ENCODE measurements at places on chromosomes 16 and 17. TPM values are rescaled to one million over a fixed set of nuclear protein-coding genes. Genes with fewer than 3 reads are reported as not detected.

DNA sequence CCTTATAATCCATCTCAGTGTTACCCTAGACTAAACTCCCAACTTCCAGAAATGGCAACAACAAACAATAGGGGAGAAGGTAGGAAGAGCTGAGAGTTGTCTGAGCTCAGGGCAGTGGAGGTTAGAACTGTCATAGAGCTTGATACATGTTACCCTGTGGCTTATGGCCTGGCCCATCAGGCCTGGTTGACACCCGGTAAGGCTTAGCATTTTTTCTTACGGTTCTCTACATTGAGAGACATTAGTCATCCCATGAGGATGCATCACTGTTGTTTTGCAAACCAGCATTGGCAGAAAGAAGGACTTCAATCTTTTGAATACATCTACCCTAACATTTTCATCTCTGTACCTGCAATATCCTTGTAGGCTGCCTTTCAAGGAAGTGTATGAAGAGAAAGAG, 226.6 kb downstream of the PHKB start:
- DNase-seq = no peak

GRCh38 chr16:51137097-51137496, 14.0 kb downstream of the SALL1 start:
- no peak for DNase-seq

- DNase-seq = no peak
Measured at GRCh38 chr16:23826528-23827045, 9.2 kb upstream of the PRKCB start.

DNA sequence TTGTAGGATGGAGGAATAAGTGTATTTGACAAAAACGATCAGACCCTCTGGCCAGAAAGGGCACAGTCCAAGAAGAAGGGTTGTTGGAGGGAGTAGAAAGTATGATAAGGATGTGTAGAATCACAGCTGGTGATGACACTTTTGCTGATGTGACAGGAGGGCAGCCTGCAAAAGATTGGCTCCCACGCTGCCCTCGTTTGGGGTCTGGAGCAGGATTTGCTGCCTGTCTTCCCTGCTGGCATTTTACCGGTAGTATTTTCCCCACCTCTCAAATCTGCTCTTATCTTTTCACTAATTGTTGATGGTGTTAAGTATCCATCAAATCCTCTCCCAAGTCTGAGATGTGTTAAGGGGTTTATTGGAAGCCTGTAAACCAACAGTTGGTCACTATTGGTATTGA, 208.8 kb downstream of the CCDC182 start:
- no peak for DNase-seq

DNA sequence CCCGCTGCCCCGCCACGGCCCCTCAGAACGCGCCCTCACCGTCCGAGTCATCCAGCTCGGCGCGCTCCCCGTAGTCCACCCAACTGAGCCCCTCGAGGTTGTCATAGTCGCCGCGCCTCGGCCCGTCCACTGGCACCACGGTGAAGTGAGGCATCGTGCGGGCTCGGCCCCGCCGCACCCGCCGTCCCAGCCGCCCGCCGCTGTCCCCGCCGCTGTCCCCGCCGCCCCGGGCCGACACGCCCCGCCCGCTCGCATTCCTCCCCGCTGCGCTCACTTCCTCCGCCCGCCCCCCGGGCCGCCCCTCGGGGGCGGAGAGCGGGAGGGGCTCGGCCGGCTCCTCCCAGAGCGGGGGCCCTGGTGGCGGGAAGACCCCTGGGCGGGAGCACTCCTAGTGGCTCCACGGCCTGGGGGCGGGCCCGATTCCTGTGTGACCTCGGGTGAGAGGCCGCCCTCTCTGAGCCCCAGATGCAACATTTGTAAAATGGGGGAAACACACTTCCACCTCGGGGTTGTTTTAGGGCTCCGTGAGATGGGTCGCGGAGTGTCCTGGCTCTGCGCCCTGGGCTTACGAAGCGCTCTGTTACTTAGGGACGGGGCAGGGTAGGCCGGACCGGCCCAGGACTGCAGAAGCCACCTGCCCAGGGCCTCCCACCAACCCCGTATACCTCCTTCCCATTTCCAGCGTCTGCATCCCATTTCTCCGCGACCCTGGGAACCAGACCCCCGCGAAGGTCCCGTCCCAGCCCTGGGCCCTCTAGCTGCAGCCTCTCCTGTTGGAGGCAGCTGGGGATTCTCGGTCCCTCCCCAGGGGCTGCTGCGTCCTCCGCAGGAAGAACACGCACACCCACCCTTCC, at the start of gene SLC12A4:
Gene SLC12A4 (minus strand): TSS at position 238 of the 854 bp plus-strand sequence. CDS start 84 bp downstream, at position 154.
- DNase-seq = peak; percentile 99

DNA sequence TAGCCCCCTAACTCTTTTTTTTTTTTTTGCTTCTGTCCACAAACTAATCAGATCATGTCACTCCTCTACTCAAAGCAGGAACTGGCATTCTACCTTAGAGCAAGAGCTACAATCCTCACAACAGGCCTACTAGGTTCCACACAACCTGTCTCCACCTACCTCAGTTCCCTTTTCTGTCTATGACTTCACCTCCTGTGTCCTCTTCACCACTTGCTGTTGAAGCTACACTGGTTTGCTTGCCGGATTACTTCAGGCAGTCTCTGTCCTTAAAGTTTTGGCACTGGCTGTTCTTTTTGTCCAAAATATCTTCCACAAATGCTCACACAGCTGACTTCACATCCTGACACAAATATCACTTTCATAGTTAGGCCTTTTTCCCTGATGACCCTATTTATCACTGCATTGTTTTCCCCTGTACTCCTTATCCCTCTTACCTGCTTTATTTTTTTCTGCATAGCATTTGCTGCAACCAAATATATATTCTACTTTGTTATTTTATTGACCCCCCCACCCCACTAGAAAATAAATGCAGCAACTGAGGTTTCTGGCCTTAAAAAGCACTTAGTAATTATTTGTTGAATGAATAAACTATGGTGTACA, 72.0 kb downstream of the KANSL1 start:
- DNase-seq = no peak

DNA sequence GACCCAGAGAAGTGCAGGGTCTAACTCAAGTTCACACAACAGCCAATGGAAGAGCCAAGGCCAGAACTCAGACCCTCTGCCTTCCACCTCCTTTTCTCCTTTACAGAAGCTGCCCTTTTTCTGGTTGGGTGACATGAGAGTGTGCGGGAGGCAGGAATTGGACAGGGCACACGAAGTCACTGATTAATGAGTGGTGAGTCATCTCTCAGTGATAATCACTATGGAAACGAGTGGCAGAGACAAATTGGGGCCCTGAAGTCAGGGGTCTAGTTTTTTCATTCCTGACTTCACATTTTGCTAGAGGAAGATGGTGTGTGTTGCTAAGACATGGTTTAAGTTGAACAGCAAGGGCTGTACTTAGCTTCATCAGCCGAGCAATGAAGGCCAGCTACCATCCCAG, 312.7 kb upstream of the CCL2 start:
- DNase-seq = peak; percentile 34

DNA sequence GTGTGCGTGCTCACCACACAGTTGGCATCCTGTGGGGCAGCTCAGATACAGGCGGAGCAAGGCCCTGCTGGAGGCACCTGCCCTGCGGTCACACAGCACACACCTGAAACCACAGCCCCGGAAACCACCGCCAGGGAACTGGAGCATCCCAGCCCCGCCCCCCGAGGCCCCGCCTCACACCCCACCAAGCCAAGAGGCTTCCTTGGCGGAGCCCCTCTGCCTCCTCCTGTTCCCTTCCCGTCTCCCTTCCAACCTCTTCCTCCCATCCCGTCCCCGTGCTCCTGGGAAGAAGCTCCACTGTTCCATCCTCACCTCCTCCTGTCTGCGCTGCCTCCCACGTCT, 205.5 kb downstream of the NTN1 start:
- DNase-seq = no peak

GRCh38 chr17:67867591-67867990, 42.3 kb downstream of the BPTF start:
- DNase-seq = no peak

DNA sequence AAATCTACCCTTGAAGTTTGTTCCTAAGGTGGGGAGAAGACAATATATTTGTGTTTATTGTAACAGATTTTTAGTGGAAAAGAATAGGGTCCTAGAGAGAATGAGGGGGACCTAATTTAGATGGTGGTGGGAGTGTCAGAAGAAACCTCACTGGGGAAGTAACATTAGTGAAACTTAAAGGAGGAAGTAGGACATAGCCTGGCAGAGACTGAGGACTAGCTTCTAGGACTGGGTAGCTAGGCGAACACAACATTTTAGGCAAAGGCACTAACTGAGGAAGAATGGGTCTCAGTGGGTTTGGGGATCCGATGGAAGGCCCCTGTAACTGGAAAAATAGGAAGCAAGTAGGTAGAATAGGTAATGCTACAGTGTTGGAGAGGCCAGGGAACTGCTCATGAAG, 4.2 kb upstream of the ARL2BP start:
- no peak for DNase-seq

DNA sequence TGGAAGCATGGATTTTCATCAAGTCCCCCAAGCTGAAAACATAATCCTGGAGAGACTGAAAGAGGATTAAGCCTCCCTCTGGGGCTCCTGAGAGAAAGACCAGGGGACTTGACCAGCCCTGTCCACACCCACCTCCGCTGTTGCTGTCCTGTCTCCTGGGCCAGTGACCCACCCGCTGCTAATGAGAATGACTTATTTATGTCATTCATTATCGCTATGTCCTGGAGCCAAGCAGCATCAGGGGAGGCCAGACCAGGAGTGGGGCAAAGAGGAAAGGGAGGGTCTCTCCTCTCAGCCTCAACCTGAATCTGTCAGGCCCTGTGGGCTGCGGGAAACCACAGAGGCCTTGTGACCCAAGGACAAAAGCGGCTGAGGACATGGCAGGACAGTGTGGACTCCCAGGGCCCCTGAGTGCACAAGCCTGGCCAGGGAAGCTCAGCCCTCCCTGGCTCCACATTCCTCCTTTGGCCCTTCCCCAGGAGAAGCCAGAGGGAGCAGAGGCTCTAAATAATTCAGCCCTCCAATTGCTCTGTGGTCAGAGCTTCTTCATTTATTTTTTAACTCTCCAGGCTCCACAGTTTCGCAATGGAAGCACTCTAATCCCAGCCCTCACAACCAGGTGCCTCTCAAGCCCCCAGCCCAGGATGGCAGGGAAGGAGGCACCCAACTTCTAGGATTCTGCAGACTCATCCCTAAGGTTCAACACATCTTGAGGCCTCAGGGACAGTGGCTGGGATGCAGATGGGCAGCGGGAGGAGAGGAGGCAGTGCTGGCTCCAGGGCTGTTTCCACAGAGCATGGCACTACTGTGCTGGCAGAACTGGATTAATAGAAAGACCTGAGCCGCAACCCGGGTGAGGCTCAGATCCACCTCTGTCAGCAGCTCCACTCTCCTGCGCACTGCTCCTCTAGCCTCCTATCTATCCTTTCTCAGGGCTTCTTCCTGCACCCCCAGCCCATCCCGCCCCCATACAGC, 19.1 kb downstream of the CUEDC1 start:
- peak; percentile 70 for DNase-seq

- no peak for DNase-seq
Measured at GRCh38 chr16:1197237-1197866, 27.7 kb downstream of the TPSG1 start.

GRCh38 chr16:78633551-78633950, 534.1 kb downstream of the WWOX start:
- no peak for DNase-seq

DNA sequence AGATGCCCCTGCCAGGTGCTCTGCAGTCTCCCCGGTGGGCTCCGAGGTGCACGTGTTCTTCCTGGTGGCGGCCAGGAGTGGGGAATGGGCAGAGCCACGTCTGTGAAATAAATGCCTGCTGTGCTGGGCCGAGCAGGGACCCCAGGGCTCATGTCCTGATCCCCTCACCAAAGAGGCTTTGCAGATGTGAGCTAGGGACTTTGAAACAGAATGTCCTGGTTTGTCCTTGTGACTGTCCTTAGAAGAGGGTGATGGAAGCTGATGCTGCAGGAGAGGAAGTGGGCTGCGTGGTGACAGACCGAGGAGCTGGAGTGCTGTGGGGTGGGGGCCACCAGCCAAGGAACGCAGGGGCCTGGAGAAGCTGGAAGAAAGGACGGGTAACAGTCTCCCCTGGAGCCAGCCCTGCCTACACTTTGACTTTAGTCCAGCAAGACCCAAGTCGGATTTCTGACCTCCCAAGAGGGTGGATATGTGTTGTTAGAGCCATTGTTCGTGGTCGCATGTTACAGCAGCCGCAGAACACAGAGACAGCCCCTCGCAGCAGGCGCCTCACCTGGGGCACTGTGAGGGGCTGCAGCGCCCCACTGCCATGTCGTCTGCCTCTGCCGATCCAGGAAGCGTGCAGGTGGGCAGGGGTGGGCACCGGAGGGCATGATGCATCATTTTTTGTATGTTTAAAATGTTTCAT, 217.9 kb upstream of the CIBAR2 start:
- peak; percentile 57 for DNase-seq

DNA sequence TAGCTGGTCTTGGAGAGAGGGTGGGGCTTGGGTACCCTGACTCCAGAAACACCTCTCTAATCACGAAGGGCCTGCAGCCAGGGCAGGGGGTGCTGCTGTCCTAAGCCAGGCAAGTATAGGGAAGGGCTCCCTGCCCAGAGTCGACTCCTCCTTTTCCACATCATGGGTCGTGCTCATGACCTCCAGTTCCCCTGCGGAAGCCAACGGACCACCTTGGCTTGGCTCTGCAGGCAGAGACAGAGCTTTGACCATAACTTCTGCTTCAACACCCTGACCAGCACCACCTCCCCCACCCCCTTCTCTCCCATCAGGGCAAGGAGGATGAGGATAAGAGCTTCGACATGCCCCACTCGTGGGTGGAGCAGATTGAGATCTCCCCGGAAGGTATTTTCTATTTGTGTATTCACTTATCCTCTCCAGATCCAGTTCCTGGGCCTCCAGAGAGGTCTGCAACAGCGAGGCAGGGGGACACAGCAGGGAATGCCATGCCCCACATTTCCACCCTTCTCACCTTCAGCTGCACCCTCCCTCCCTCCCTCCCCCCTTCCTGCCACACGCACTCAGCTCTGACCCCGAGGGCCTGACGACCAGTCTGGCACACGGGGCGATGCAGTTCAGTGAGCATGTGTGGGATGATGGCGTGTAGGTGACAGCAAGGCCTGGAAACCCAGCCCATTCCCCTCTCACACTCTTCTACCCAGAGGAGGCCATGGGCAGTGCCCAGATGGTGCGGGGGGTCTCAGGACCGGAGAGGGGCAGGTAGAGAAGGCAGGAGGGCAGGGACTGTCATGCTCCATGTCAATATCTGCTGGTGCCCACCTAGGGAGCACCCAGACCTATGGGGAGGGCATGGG, 14.0 kb upstream of the KATNB1 start:
- peak; percentile 44 for DNase-seq

DNA sequence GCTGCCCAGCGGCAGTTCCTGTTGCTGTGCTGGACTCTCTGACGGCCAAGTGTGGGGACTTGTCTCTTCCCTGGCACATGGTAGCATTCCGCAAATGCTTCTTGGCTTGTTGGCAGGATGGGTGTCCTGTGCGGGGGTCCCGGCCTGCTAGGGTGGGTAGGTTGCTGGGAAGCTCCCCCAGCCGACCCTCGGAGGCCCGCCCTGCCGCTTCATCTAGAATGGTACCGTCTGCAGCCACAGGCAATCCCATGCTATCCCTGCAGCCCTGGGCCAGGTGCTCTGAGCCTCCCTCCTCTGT, 78.3 kb upstream of the LHX1 start:
- DNase-seq = no peak

GRIN2C gene
- polyA plus RNA-seq = 0.39 TPM

EVPLL gene
- polyA plus RNA-seq = not detected

CNGB1 gene
- polyA plus RNA-seq = 0.05 TPM

CACNA1H gene
- not detected for polyA plus RNA-seq

TPSG1 gene
- not detected for polyA plus RNA-seq

SDR42E2 gene
- polyA plus RNA-seq = not detected

ZNF597 gene
- polyA plus RNA-seq = 1.1 TPM

PHKB gene
- 20.8 TPM for polyA plus RNA-seq

TBX2 gene
- polyA plus RNA-seq = 37.8 TPM

PRKCB gene
- 0.23 TPM for polyA plus RNA-seq
